ENCODE measurements at places on chromosomes 4 and X. TPM values are rescaled to one million over a fixed set of nuclear protein-coding genes. Genes with fewer than 3 reads are reported as not detected.

- H3K27ac ChIP-seq, result no peak overlapping the region
- DNase-seq, result no peak
- no peaks in the 10 kb centered on the region for H3K4me1 ChIP-seq
Measured at GRCh38 chr4:111475001-111475400, 670.3 kb upstream of the FAM241A start.

GRCh38 chr4:128512161-128512560 lies 224.5 kb upstream of the PGRMC2 start:
- H3K27me3 ChIP-seq, result no peaks in the 10 kb centered on the region
- H3K4me1 ChIP-seq, result no peaks in the 10 kb centered on the region
- no peaks in the 10 kb centered on the region for H3K36me3 ChIP-seq
- H3K4me3 ChIP-seq, result no peak overlapping the region

DNA sequence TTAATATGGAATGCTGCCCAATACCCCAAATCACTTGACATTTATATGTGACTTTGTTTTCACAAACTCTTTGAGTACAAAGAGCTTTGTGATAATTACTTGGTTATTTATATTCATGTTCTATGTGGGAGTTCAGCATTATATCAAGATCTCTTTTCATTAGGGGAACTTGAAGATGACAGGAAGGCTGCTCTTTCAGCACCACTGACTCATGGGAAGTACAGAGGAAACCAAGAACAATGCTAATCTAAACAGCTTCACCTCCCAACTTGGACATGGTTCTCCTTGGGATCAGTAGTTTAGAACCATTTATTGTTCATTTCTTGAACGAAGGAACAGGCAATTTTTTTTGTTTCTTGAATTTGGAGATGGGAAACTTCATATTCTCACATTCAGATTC lies 184.0 kb upstream of the AFF2 start:
- no peak overlapping the region for H3K4me3 ChIP-seq
- no peaks in the 10 kb centered on the region for H3K36me3 ChIP-seq
- no peak for DNase-seq
- no peaks in the 10 kb centered on the region for H3K27me3 ChIP-seq
- peaks cover 7% of the 10 kb centered on the region for H3K4me1 ChIP-seq

The ARHGEF6 gene
- total RNA-seq, result 83.4 TPM

GRCh38 chr4:142168181-142168580 lies 531.8 kb downstream of the IL15 start:
- DNase-seq, result no peak
- H3K36me3 ChIP-seq, result peaks cover 16% of the 10 kb centered on the region
- H3K27me3 ChIP-seq, result no peaks in the 10 kb centered on the region
- no peak overlapping the region for H3K4me3 ChIP-seq
- peaks cover 4% of the 10 kb centered on the region for H3K4me1 ChIP-seq

The PABPC4L gene
- total RNA-seq, result not detected

- H3K4me3 ChIP-seq, result no peak overlapping the region
- H3K36me3 ChIP-seq, result peaks cover 41% of the 10 kb centered on the region
- no peaks in the 10 kb centered on the region for H3K4me1 ChIP-seq
- no peak overlapping the region for H3K27ac ChIP-seq
- no peak for DNase-seq
- no peaks in the 10 kb centered on the region for H3K27me3 ChIP-seq
Measured at GRCh38 chr4:118740869-118741268, 55.7 kb downstream of the METTL14 start.

- H3K4me1 ChIP-seq, result no peaks in the 10 kb centered on the region
- no peaks in the 10 kb centered on the region for H3K27me3 ChIP-seq
- no peaks in the 10 kb centered on the region for H3K36me3 ChIP-seq
- DNase-seq, result no peak
- no peak overlapping the region for H3K27ac ChIP-seq
Measured at GRCh38 chrX:47540754-47541538, 20.1 kb upstream of the ARAF start.

DNA sequence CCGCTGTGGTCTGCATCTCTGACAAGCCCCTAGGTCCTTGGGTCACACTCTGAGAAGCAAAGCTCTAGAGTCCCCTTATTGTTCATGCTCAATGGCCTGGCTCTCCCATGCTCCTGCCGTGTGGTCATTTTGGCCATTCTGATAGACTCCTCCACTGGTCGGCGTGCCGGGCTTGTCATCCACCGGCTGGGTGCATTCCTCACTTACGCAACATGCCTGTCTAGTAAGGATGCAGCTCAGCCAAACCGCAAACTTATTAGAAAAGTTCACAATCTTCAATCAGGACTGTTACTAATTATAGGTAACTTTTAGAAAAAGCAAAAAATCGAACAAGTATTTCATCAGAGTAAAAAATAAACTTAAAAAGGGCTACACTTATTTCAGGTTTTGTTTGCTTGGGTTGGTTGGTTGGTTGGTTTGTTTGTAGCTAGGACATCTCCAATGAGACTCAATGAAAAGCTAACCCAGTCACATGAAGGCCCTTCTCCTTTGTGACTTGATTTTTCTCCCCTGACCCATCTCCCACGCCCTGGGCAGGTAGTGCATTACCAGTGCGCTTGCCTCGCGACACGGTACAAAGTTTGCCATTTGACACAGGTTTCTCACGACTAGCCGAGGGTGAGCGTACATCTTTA lies 41.0 kb downstream of the IRF2 start:
- DNase-seq, result no peak
- no peak overlapping the region for H3K27ac ChIP-seq
- no peak overlapping the region for H3K4me3 ChIP-seq
- peaks cover 5% of the 10 kb centered on the region for H3K36me3 ChIP-seq
- peaks cover 26% of the 10 kb centered on the region for H3K4me1 ChIP-seq
- H3K27me3 ChIP-seq, result no peaks in the 10 kb centered on the region

GRCh38 chr4:135508006-135508714 lies 1306.6 kb upstream of the PABPC4L start:
- H3K27me3 ChIP-seq, result no peaks in the 10 kb centered on the region
- H3K4me3 ChIP-seq, result no peak overlapping the region
- no peaks in the 10 kb centered on the region for H3K4me1 ChIP-seq
- no peak for DNase-seq
- H3K27ac ChIP-seq, result no peak overlapping the region
- no peaks in the 10 kb centered on the region for H3K36me3 ChIP-seq

DNA sequence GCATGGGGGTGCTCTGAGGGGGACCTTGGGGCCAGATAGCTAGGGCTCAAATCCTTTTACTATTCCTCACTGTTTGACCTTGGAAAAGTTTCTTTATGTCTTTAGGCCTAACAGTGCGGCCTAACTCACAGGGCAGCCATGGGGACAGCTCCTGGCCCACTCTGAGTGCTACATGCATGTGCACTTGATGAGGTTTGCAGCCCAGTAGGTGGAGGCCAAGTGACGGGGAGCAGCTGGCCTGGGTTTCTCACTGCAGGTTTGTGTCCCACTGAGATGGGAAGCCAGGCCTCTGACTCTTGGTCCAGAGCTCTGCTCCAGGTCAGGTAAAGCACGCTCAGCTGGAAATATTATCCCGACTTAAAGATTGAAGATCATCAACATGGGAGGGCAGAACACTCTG lies 102.8 kb downstream of the SLC2A9 start:
- no peaks in the 10 kb centered on the region for H3K27me3 ChIP-seq
- DNase-seq, result no peak
- no peak overlapping the region for H3K4me3 ChIP-seq
- no peaks in the 10 kb centered on the region for H3K36me3 ChIP-seq
- no peaks in the 10 kb centered on the region for H3K4me1 ChIP-seq

- H3K4me1 ChIP-seq, result no peaks in the 10 kb centered on the region
- H3K27me3 ChIP-seq, result no peaks in the 10 kb centered on the region
- no peak overlapping the region for H3K4me3 ChIP-seq
- no peak overlapping the region for H3K27ac ChIP-seq
Measured at GRCh38 chrX:129577473-129577872, 37.4 kb downstream of the OCRL start.

DNA sequence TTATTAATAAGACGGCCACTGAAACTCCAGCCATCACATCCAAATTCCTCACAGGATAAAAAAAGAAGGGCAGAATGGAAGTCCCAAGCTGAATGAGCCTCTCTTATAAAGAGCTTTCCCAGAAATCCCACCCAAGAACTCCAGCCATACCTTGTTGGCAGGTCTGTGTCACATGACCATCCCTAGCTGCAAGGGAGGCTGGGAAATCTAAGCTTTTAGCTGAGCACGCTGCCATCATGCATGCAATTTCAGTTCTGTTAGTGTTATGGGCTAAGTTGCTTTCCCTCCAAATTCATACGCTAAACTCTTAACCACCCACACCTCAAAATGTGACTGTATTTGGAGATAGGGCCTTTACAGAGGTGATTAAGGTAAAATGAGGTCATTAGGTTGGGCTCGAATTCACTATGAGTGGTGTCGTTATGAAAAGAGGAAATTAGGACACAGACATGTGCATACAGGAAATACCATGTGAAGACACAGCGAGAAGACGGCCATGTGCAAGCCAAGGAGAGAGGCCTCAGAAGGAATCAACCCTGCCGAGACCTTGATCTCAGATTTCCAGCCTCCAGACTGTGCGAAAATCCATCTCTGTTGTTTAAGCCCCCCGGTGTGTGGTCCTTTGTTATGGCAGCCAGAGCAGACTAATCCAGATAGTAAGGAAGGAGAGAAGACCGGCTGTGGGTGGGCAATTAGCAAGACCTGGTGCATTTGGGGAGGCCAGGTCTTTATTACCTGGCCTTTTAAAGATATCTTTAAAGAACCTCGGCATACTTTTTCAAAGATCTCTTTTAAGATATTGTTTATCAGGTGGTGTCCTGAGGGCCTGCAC lies 317.6 kb downstream of the BCOR start:
- no peak overlapping the region for H3K27ac ChIP-seq
- no peaks in the 10 kb centered on the region for H3K27me3 ChIP-seq
- H3K36me3 ChIP-seq, result no peaks in the 10 kb centered on the region
- DNase-seq, result no peak
- peaks cover 20% of the 10 kb centered on the region for H3K4me1 ChIP-seq
- H3K4me3 ChIP-seq, result no peak overlapping the region

DNA sequence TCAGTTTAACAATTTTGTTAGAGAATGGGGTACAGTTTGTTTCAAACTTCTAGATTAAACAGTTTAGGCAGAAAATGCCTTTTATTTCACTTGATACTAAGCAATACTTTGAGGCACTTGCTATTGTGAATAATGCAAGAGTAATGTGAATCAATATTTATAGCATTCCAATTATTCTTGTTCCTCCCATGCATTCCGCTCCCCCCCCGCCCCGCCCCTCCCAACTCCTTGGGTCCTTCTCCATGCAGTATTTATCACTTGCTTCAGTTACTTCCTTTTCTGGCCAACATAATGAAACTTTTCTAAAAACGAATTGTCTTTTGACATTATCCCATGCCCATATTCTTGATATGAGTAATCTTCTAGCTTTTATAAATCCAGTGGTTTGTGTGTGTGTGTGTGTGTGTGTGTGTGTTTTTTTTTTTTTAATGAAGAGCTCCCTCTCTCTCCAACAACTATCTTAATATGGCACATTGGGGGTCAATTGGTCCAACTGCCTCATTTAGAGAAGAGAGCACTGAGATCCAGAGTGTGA lies 1.6 kb downstream of the BANK1 start:
- no peaks in the 10 kb centered on the region for H3K27me3 ChIP-seq
- H3K4me3 ChIP-seq, result no peak overlapping the region
- H3K27ac ChIP-seq, result no peak overlapping the region
- no peaks in the 10 kb centered on the region for H3K36me3 ChIP-seq
- peaks cover 3% of the 10 kb centered on the region for H3K4me1 ChIP-seq

The FGD1 gene
- total RNA-seq, result not detected

DNA sequence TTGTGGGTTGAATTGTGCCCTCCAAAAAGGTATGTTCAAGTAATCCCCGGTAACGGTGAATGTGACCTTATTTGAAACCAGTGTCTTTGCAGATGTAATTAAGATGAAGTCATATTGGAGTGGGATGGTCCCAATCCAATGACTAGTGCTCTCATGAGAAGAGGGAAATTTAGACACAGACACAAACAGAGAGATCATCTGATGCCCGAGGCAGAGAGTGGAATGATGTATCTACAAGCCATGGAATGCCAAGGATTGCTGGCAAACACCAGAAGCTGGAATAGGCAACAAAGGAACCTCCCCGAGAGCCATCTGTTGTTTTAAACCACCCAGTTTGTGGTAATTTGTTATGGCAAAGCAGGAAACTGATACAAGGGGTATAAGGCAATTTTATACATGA lies 35.1 kb downstream of the RPS6KA3 start:
- no peak for DNase-seq
- H3K4me3 ChIP-seq, result no peak overlapping the region
- no peaks in the 10 kb centered on the region for H3K27me3 ChIP-seq
- H3K4me1 ChIP-seq, result peaks cover 14% of the 10 kb centered on the region
- no peaks in the 10 kb centered on the region for H3K36me3 ChIP-seq
- no peak overlapping the region for H3K27ac ChIP-seq

- H3K27me3 ChIP-seq, result no peaks in the 10 kb centered on the region
- DNase-seq, result no peak
- H3K4me3 ChIP-seq, result no peak overlapping the region
- no peak overlapping the region for H3K27ac ChIP-seq
- peaks cover 6% of the 10 kb centered on the region for H3K4me1 ChIP-seq
- H3K36me3 ChIP-seq, result peaks cover 29% of the 10 kb centered on the region
Measured at GRCh38 chr4:184635381-184635780, 13.9 kb downstream of the CASP3 start.

DNA sequence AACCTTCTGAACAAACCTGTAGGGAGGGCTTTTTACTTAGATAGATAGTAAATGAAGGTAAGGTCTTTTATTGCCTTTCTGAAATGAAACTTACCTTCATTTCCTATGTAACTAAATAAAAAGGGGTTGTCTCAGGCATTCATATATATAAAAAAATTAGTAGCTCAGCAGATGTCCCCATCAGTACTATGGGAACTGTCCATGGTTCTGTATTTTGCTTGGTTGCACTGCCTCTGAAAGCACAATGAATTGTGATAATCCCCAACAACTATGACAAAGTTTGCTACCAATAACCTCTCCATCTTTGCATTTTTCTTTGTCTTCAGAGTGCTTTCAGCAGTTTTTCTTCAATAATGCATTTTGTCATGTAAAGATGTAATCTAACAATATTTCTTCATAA lies 222.4 kb downstream of the SLIT2 start:
- no peaks in the 10 kb centered on the region for H3K36me3 ChIP-seq
- DNase-seq, result no peak
- H3K27me3 ChIP-seq, result no peaks in the 10 kb centered on the region

GRCh38 chrX:45258731-45259402 lies 58.2 kb upstream of the DIPK2B start:
- no peaks in the 10 kb centered on the region for H3K27me3 ChIP-seq
- H3K36me3 ChIP-seq, result no peaks in the 10 kb centered on the region
- no peaks in the 10 kb centered on the region for H3K4me1 ChIP-seq
- DNase-seq, result no peak

The MAMLD1 gene
- total RNA-seq, result 1.1 TPM

The NXF2B gene
- not detected for total RNA-seq

The PTCHD1 gene
- total RNA-seq, result not detected

DNA sequence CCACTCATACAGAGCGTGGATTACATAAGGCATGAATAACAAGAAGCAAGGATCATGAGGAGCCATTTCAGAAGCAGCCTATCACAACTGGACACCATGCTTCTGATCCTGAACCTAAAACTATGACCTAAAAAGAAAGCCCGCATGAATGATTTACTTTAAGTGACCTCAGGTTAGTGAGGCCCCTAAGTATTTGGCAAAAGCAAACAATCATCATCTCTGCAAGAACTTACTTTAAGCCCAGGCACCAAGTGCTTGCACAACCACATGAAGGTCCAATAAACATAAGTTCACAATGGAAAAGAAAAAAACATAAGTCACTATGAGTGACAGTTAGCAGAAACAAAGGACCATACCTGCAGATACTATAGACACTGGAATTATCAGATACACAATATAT lies 7.9 kb upstream of the MBTPS2 start:
- H3K27ac ChIP-seq, result no peak overlapping the region
- no peak for DNase-seq
- no peak overlapping the region for H3K4me3 ChIP-seq
